ENCODE measurements at places on chromosomes 12 and 14.

DNA sequence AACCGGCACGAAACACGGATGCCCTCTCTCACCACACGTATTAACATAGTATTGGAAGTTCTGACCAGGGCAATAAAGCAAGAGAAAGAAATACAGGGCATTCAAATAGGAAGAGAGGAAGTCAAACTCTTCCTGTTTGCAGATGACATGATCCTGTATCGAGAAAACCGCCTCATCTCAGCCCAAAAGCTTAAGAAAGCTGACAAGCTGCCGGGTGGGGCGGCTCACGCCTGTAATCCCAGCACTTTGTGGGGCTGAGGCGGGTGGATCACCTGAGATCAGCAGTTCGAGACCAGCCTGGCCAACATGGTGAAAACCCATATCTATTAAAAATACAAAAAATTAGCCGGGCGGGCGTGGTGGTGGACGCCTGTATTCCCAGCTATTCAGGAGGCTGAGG is 17.7 kb downstream of the OR6S1 start:
- no peak for DNase-seq

DNA sequence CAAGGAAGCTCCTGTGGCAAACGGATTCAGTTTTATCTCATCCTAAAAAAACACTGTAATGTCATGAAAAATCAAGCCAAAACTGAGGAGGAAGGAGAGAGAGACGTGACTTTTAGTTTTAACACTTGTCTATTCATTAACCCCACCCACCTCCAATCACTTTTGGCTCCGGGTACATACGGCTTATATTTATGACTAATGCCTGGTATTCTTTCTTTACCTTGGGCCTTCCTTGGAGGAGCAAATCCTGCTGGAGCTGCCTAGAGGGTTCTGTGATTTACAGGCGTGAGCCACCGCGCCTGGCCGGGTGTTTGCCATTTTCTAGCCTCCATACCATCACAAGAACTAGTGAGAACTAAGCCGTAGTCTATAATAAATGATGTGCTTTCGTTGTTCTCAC is 60.8 kb upstream of the RTRAF start:
- DNase-seq: no peak

DNA sequence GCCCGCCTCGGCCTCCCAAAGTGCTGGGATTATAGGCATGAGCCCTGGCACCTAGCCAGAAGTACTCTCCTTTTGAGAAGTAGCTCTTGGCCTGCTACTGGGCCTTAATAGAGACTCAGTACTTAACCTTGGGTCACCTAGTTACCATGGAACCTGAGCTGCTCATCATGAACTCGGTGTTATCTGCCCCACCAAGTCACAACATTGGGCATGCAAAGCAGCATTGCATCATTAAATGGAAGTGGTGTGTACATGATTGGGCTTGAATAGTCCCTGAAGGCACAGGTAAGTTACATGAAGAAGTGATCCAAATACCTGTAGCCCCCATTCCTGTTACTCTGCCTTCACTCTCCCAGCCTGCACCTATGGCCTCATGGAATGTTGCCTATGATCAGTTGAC is 18.0 kb upstream of the ATF7 start:
- no peak for DNase-seq

DNA sequence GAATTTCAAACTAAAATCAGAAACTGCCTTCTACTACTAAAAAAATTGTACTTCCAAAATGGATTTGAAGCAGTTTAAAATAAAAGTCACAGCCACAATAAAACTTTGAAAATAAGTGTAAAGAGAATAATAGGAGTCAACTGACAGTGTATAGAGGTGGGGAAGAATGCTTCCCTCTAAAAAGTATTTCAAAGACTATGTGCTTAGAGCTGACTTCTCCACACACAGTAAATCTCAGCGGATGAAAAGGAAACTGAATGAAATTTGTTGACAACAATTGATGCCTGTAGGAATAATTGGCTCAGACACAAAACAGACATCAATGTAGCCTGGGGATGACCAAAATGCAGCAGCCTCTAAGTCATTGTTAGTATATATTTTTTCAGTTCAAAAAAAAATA is 7.9 kb downstream of the IGF1 start:
- DNase-seq: no peak
